Fibroblast of the aortic adventitia (primary cell): ENCODE measurements at places on chromosomes 12 and 14. TPM values are rescaled to one million over a fixed set of nuclear protein-coding genes. Genes with fewer than 3 reads are reported as not detected.

DNA sequence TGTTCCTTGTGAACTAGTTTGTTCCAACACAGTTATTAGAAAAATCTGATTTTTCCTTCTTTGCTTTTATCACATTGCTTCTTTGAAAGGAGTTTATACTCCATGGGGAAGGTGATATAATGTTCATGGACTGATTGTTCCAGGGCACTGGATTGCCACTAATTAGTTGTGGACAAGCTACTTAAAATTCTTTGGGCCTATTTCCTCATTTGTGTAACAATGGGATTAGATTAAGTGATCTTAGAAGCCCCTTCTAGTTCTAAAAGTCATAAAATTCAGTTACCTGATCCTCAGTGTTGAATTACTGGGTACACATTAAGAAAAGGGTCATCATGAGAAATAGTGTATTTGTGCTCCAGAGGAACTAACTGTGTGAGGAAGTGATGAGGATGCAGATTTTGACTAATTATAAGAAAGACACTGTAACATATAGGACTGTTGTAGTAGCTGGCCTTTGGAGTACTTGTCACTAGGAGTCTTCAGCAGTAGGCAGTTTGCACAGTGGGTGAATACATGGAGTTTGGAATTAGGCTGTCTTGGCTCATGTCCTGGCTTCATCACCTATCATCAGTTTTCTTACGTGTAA lies 82.2 kb downstream of the MIA2 start:
- DNase-seq: no peak

DNA sequence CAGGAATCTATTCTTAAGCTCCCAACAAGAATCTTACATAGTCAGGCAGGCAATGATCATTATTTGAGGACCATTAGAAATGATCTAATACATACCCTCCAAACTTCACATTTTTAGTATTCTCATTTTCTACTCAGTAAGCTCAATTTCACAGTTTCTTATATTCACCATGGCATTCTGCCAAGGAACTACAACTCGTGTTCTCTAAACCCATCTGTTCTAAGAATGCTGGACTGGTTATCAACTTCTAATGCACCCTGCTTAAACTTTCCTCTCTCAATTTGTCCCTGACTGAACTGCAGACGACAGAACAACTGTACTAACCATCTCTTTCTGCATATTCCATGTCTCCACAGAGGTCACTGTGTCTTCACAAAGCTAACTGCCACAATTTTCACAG lies 58.6 kb downstream of the GXYLT1 start:
- DNase-seq: peak; percentile 41

- no peak for DNase-seq
These were observed 18.2 kb downstream of the RTN1 start for GRCh38 chr14:59852350-59852749.

- no peak for DNase-seq
These were observed 93.9 kb downstream of the DNAI7 start for GRCh38 chr12:25101092-25101445.

Gene ACOT4
- total RNA-seq: 0.72 TPM in 1 of 2 replicates, not detected in the other

- DNase-seq: peak; percentile 25
These were observed 32.8 kb upstream of the LUM start for GRCh38 chr12:91144053-91144452.

Gene DDX24
- 130 and 446 TPM in 2 replicates for total RNA-seq

Gene GPRC5D
- not detected in 2 replicates for total RNA-seq

DNA sequence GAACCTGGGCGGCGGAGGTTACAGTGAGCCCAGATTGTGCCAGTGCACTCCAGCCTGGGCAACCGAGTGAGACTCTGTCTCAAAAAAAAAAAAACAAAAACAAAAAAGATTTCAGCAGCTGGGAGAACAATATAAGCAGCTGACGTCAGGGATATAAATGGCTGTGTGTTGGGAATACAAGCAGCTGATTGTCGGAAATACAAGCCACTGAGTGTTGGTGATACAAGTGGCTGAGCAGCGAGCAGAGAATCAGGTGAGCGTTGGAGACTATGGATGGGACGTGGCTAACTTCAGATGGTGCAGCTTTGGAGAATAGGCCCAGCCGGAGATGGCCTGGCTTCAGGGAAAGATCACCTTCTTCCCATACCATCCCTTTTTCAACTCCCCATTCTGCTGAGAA lies 32.0 kb downstream of the PSEN1 start:
- no peak for DNase-seq
